ENCODE measurements at places on chromosomes 4 and X.

DNA sequence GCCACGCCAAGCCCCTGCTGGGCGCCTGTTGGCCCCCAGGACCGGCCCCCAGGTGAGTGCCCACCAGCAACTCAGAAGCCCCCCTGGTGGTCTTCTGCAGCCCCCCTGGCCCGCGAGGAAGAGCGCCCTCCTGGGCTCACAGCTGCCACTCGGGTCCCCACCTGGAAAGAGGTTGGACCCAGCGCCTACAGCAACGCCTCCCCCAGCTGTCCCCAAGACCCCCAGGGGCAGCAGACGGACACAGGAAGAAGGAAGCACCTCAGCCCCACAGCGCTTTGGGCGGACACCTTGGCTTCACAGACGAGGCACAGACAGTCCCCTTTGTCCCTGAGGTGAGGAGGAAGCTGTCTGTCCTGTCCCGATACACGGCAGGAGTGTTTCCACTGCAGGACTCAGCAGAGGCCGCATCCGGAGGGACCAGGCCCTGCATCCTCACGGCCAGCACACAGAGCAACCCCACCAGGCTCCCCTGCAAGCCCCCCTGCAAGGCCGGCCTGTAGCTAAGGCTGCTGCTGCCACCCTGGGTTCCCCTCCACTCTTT lies 115.6 kb upstream of the NKX1-1 start:
- no peak for DNase-seq

- DNase-seq = no peak
These were observed 45.7 kb downstream of the SYTL5 start for GRCh38 chrX:38052096-38052495.

DNA sequence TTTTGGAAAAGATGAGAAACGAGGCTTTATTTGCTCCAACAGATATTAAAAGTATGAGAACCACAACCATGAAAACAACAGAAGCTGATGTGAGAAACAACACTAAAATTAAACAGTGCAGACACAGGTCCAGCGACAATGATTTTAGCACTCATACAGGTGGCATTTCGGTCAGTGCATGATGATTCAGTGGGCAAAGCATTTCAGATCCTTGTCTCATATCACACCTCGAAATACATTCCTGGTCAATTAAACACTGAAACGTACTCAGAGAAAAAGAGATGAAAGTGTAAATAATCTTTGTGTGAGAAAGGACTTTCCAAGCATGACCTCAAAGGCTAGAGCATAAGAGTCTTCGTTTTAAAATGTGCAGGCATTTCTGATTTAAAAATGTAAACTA lies 85.2 kb downstream of the ACOX3 start:
- no peak for DNase-seq

DNA sequence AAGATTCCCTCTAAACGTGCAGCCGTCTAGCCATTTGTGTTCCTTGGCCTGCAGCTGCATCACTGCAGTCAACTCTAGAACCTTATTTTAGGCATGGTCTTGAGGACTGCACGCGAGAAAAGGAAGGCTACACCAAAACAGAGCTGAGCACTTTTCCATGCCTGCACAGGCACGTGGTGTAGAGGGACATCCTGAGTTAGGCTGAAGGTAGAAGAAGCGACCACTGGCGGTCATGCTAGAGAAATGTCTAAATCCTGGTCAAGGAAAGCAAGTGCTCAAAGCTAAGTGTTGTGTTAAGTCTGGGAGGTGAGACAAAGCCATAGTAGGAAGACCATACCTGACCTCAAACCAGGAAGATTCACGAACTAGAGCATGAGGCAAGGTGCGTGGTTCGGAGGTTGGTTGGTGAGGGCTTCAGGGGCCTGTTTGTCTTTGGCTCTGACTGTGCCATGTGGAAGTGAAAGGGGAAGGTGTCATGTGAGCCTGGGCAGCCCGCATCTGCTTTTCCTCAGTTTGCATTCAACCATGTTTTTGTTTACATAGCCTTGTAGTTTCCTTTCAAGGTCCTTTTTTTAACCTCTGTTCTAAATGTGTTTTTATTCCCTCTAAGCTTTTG lies 203.8 kb downstream of the AASDH start:
- no peak for DNase-seq

DNA sequence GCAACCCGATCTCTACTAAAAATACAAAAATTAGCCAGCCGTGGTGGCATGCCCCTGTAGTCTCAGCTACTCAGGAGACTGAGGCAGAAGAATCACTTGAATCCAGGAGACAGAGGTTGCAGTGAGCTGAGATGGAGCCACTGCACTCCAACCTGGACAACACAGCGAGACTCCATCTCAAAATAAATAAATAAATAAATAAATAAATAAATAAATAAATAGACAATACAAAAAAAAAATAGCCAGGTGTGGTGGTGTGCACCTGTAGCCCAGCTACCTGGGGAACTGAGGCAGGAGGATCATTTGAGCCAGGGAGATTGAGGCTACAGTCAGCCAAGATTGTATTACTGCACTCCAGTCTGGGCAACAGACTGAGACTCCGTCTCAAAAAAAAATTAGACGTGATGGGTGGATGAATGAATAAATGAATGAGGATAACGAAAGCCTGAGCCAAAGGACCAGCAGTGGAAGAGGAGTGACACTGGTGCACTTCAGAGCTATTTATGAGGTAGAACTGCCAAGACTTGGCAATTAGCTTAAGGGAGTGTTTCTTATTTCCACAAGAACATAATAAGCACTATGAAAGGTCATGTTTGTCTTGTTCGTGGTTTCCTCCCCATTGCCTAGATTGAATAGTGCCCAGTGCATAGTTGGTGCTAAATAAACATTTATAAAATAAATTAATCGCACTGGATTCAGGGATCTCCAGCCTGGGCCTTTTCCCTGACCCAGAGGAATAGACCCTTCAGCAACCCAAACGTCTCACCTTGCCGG lies 232.2 kb downstream of the IDS start:
- DNase-seq = no peak

DNA sequence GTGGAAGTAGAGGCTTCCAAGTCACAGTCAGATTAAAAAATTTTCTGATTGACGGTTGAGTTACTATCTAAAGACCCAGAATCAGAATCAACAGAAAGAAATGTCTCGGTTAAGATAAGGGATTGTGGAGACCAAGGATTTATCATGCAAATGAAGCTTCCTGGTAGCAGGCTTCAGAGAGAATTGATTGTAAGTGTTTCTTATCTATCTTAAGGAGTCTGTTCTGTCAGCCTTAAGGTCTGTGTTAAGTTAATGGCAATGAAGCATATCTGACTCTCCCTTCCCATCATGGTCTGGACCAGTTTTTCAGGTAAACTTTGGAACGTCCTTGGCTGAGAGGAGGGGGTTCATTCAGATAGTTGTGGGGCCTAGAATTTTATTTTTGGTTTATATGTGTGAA lies 780.2 kb downstream of the FAM133A start:
- DNase-seq = no peak

DNA sequence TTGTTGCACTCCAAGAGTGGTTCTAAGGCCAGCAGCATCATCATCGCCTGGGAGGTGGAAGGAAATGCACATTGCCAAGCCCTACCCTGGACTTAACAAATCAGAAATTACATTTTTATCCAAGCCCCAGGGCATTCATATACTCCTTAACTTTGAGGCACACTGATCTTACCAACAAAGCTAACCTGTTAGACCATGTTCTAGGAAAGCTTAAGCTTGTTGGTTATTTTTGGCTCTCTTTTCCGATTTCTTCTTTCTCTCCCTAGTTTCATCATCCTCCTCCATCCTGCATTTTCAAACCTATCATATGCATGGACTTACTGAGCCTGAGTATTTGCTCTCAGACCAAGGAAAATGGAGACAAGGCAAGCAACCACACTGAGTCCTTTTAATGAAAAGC lies 133.4 kb downstream of the OPHN1 start:
- no peak for DNase-seq

Data from right kidney (tissue), 9 donors.